Large intestine (tissue), 12 donors: ENCODE measurements at places on chromosomes 13 and 19.

DNA sequence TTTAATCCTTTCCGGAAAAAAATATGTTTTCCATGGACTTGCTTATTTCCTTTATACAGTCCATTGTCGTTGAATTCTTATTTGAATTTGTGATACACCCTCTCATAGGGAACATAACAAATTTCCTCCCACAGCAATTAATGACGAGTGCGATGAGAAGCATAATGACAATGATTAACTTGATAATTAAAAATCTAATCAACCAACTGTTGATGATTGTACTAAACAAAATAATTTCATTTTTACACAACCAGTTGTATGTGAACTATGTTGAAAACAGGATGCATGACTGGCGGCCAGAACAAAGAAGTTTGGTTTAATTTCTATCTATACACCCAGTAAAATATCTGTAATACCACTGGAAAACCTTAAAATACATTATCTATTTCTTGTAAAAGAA, 26.1 kb upstream of the CEACAM21 start:
- no peak for DNase-seq

DNA sequence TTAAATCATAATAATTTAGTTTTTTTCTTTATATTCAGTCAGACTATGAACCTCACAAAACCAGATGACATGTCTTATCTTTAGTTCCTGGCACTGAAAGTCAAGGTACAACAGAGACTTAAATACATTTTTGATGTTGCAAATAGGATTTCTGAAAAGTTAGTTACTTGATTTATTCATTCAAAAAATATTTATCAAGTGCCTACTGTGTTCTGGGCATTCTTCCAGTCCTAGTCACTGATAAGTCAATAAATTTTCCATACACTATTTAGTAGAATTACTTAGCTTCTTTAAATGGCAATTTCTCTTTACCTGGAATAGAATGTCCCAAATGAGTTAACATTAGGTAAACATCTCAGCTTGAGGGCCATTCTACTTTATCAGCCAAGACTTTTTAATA, 938.3 kb upstream of the PCDH9 start:
- no peak for DNase-seq

DNA sequence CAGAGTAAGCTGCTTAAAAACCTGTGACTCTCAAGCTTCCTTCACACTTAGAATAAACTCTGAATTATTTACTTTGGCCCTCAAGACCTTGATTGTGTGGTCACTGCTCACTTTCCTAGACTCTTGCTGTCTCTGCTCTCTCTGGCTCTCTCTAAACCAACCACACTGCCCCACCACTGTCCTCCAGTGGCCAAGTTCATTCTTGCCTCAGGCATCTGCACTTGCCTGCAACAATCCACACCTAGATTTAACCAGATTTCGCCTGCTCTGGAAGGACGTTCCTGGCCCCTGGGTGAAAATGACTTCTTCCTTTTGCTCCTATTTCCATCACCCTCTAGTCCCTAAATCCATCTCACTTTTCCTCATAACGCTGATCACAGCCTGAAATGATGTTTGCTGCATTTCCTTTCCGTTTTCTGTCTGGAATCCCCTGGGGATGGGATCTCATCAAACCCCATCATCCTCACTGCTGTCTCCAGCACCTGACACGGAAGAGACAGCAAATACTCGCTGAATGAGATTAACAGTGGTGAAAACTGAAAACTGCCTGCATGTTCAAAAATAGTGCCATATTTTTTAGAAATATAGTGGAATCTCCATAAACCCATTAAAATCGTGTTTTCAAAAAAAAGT, 232.6 kb downstream of the UQCRFS1 start:
- no peak for DNase-seq

GRCh38 chr13:78714717-78715116, 55.8 kb upstream of the OBI1 start:
- DNase-seq, result no peak

DNA sequence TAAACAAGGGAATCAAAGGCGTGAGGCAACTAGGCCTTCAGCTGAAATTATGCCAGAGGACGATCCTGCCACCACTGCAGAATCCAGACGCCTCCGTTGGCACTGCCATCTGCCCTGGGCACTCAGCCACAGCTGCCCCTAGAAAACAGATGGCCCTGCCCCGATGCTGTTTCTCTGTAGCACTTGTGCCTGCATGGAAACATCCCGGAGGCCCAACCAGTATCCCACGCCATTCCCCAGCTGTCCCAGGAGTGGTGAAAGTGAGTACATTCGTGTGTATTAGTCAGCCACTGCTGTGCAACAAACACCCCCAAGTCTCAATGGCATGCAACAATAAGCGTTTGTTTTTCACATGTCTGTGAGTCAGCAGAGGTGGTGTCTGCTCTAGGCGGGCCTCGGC, 8.9 kb upstream of the CRTC1 start:
- no peak for DNase-seq

DNA sequence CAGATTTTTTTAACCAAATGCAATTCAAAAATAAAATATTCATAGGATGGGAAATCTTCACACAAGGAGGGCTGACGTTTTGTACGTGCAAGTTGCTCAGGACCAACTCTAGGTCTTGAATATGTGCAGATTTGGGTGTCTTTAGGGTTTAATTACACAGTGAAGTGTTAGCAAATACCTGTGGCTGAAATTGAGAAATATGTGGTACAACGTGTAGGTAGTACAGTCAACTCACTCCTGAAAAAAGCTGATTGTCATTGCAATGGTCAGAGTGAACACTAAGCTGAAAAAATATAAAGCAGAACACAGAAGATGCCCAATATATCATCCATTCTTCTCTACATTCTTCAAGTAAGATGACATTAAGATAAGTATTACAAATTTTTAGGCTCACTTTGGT, 314.3 kb downstream of the SLITRK1 start:
- no peak for DNase-seq

DNA sequence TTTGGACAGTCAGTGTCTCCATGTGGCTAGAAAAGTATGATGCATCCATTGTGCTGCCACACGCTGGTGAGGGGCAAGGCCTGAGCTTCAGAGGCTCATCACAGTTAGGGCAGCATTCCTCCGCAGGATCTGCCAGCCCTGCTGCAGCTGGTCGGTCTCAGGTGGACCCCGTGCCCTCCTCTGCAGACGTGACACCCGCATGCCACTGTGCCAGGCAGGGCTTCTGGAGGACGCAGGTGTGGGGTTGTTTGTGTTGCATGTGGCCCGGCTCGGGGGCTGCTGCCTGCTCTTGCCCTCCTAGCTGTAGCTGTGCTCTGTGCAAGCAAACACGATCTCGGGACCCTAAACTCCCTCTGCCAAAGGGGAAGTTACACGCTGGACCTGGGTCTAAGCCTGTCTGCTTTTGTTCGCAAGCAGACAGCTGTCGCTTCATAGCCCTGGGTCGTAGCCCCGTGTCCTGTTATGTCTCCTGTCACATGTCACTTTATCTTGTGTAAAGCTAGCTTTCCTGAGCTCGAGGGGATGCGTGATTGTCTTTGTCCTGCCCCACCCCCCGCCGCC, 45.3 kb downstream of the SLC7A9 start:
- DNase-seq, result no peak

DNA sequence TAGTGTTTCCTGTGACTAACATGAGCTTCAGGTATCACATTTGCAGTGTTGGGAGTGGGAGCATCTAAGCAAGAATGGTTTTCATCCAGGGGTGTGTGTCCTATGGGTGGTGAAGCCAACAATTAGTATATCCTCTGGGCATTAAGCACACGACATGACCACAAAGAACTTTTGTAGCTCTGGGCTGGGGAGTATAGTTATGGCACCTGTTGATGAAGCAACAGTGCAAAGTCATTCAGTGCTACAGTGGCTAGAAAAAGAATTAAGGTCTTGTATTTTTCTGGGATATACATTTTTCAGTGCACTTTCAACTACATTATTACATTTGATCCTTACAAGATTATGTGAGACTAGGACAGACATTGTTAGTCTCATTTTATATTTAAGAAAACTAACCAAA, 21.8 kb downstream of the CCNA1 start:
- DNase-seq, result no peak

GRCh38 chr19:36009220-36009619, 607 bp upstream of the SYNE4 start:
- peak; percentile 57 for DNase-seq
